Stimulated activated naive CD8-positive, alpha-beta T cell treated with anti-CD3 and anti-CD28 coated beads, Interleukin-15, Interleukin-2, amounts not matched to agents 100 U/mL and 50 U/mL, for 24 hours (primary cell): ENCODE measurements at places on chromosomes 1 and 21.

DNA sequence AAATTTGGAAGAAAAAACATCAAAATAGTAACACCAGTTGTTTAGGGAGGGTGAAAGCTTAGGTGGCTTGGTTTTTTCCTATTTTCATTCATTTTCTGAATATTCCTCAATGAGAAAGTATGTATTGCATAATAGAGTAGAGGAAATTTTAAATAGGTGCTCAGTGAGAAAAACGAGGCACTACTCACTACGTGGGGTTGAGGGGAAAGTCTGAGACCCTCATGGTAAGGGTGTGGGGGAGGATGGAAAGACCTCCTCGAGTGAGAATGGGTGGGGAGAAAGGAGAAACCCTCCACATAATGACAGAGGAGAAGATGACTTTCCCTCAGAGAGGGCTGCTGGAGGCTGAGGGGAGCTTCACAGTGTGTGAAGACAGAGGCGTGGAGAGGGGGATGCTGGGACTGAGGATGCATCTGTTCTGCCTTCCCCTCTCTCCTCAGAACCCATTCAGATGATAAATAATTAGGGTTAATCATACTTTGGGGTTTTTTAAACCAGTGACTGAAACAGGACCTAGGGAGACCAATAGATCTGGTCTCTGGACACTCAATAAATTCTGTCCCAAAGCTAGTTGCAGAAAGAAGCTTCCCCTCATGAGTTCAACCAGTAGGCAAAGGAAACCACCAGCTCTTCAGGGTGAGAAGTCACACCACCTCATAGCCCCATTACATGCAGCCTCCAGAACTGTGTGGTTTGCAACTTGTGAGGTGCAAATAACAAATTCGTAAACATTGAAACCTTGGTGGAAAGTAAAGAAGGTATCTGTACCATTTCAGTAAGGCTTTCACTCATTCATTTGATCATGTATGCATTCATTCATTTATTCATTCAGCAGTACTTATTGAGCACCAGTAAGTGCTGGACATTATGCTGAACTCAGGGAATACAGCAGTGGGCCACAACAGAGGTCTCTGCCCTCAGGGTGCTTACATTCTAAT is 17.1 kb downstream of the SLAMF7 start:
- DNase-seq, result peak; percentile 58

GRCh38 chr1:18110598-18110939 is 3.0 kb downstream of the IGSF21 start:
- DNase-seq, result no peak

DNA sequence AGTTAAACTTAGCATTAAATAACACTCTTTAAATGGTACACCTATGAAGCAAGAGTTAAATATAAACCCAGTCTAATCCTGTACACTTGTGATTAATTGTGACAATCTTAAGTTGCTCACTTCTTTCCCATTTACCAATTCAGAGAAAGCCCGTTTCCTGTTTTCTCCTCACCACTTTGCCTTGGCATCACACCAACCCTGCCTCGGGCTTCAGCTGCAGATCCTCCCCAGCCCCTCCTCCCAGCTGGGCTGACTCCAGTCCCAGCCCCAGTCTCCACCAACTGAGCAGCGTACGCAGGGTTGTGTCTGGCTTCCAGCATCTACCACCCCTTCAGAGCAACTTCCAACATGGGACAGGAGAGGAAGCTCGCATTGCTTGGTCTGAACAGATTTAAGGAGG is 4.1 kb downstream of the PYCR2 start:
- DNase-seq, result no peak

- no peak for DNase-seq
Observed at GRCh38 chr21:26954662-26955121, 12.2 kb downstream of the ADAMTS5 start.

GRCh38 chr1:190277107-190277506 is 200.6 kb downstream of the BRINP3 start:
- no peak for DNase-seq

- no peak for DNase-seq
Observed at GRCh38 chr1:207494171-207494570, 1.8 kb upstream of the CR1 start.
